ENCODE measurements at places on chromosomes 11 and 22.

DNA sequence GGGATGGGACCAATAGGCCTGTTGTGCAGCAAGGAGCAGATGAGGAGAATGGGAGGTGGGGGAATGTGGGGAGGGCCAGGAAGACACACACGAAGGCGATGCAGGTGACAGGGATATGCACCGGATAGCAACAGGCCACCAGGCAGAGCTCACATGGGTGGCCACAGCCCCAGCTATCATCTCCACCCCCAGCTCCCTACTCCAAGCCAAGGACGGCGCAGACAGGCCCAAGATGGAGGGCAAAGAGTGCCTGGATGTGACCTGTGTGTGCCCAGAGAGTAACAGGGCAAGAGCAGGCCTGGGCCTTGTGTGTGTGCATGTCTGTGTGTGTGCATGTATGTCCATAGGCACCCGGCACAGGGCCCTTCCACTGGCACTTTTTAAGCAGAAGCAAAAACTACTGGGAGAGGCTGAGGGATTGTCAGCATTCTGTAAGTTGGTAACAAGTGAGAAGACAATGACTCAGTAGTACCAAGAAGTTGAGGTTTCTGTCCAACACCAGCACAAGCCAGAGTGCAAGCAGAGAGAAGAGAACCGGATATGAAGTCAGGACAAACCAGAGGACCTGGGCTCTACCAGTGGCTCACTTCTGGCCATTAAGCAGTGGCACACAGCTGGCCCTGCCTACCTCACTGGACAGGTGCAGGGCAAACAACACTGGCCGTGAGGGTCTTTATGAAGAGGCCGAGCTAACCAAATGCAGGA lies 36.4 kb downstream of the NRXN2 start:
- no peak for DNase-seq

DNA sequence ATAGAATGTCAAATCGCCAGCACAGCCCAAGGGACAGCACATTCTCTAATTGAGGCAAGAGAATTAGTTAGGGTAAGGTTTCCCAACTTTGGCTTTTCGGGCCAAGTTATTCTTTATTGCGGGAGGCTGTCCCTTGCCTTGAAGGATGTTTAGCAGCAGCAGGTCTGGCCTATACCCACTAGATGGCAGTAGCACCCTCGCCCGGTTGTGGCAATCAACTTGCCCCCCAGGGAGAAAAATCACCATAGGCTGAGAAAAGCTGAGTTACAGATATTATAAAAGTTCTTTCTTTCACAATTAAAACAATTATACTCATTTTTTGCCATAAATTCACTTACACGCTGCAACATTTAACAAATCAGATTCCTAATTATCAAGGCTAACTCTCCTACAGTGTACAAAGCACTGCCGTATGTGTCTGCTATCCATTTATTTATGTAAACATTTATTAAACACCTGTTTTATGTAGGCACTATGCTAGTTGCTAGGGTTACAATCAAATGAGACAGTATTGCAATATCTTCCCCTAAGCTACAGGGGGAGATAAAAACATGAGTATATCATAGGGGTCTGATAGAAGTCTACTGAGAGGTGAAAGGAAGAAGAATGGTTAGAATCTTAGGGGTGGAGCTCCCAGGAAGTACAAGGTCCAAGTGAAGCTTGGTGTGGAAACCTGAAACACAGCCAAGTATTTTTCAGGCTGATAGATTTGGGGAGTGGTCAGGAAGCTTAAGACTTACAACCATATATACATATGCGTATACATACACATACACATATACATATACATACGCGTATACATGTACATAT lies 452.3 kb downstream of the RAB38 start:
- peak; percentile 27 for DNase-seq

DNA sequence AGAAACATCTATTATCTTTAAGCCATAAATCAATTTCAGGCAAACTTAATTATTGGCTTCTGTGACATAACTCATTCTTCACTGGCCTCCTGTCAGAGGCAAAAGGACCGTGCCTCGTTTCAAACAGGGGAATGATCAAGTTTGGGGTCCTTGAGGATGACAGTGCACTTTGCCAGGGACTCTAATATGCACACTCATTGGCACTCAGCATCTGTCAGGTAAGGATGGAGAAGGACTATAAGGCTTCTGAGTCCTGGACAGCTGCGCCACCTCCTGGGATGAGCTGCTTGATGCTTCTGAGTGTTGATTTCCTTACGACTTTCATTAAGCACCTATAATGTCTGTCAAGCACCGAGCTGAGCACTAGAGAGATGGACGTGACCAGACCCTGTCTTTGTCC lies 20.2 kb downstream of the BPIFC start:
- no peak for DNase-seq

DNA sequence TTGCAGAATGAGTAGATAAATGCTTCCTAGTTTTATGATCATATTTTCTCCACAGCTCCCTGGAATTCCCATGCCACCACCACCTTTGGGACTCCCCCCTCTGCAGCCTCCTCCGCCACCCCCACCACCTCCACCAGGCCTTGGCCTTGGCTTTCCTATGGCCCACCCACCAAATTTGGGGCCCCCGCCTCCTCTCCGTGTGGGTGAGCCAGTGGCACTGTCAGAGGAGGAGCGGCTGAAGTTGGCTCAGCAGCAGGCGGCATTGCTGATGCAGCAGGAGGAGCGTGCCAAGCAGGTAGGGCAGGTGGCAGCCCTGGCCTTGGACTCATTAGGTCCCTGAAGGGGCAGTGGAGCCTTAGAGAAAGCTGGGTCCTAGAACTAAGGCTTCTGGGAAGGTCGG lies 2.9 kb downstream of the SF3B2 start:
- DNase-seq = no peak

DNA sequence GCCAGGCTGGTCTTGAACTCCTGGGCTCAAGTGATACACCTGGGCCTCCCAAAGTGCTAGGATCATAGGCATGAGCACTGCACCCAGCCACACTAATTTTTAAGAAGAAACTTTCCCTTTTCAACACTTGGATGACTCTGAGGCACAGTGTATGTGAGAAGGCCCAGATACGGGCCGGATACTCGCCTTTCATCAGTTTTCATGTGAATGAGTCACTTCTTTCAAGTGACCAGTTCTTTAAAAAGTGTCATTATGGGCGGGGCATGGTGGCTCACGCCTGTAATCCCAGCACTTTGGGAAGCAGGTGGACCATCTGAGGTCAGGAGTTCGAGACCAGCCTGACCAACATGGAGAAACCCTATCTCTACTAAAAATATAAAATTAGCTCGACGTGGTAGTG lies 120.8 kb downstream of the CTTN start:
- no peak for DNase-seq

All from AG10803 (cell line).